ENCODE measurements at places on chromosomes 7 and 10.

GRCh38 chr7:151579644-151580043 is 59.9 kb upstream of the RHEB start:
- H3K27ac ChIP-seq: no peak overlapping the region
- no peaks in the 10 kb centered on the region for H3K27me3 ChIP-seq
- DNase-seq: no peak

- H3K27ac ChIP-seq: peak overlapping the region; percentile 85
- peaks cover 31% of the 10 kb centered on the region for H3K4me1 ChIP-seq
- H3K36me3 ChIP-seq: no peaks in the 10 kb centered on the region
- H3K27me3 ChIP-seq: no peaks in the 10 kb centered on the region
These were observed 12.2 kb downstream of the DGKI start for GRCh38 chr7:137834552-137834951.

DNA sequence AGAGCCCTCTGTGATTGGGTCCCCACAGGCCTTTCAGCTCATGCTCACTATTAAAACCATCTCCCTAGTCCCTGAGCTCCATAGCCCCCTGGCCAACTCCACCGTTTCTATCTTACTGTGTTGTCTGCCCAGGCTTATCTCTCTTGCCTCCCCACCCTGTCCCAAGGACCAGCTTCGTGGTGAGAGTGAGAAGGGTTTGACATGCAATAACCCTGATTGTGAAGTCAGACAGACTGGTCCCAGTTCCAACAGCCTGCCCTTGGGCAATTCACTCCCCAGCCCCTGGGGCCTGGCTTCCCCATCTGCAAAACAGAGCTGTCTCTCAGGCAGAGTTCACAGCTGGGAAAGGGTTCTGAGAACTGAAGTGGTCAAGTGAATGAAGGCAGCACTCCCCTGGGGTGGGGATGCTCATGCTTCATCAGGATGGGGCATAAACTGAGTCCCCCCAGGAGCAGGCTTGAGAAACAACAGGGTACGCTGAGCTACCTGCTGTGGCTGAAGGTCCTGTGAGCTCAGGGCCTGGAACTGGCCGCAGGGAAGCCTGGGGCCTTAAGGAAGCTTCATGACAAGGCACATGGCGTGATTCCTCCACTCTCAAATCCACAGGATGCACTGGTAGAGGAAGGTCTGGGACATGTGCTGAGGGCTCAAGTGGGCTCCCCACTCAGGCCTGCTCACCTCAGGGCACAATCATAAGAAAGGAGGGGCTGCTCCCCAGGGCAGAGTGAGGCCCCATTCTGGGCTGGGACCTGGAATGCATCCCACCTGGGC is 1.8 kb upstream of the PPIF start:
- no peaks in the 10 kb centered on the region for H3K36me3 ChIP-seq
- no peak for DNase-seq
- H3K27ac ChIP-seq: no peak overlapping the region
- H3K4me1 ChIP-seq: peaks cover 5% of the 10 kb centered on the region
- no peaks in the 10 kb centered on the region for H3K27me3 ChIP-seq

- no peak for DNase-seq
- H3K27me3 ChIP-seq: no peaks in the 10 kb centered on the region
- H3K36me3 ChIP-seq: no peaks in the 10 kb centered on the region
- H3K4me3 ChIP-seq: peak overlapping the region; percentile 96
- peaks cover 55% of the 10 kb centered on the region for H3K4me1 ChIP-seq
These were observed 652 bp downstream of the PCGF5 start for GRCh38 chr10:91220954-91221675.

DNA sequence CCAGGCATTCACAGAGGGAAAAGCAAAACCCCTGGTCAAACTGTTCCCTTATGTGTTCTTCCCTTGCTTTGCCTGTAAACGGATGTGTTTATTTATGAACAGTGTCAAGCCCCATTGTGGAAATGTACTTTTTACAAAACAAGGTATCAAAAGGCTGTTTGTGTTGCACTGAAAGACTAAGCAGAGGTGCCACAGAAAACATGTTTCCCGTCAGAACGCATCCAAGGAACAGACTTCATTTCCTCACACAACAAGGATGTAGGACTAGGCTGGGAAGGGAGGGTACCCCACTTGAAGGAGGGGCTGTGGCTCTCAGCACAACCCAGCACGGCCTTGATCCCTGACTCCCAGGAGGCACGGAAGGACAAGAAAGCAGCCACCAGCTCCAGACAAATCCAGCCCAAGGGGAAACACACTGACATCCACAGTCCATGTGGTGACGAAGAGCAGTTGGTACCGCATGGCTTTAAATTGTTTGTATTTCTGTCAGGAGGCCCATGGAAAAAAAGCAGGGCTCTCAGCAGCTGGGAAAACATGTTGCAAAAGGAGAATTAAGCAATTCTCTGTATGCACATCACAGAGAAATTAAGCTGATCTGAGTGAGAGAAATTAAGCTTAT is 85.6 kb downstream of the RNF216 start:
- H3K27ac ChIP-seq: peak overlapping the region; percentile 96
- no peaks in the 10 kb centered on the region for H3K36me3 ChIP-seq

DNA sequence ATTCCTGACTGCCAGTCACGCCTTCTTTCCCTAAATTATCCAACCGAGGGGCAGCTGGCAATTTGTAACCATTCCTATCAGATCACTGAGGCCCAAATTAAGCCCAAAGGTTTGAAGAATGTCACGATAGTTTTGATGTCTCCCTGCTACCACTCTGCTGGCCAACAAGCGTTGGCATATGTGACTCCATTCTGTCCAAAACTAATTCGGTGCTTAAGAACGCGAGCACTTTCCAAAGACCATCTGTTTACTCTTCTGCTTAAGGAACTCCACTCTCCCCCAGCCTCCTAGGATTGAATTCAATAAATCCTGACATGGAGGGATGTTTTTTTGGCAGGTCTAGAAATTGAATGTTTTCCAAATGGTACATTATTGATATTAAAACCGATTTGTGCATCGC is 131.5 kb upstream of the CTBP2 start:
- H3K27me3 ChIP-seq: no peaks in the 10 kb centered on the region
- no peak for DNase-seq
- H3K4me1 ChIP-seq: no peaks in the 10 kb centered on the region
- H3K36me3 ChIP-seq: no peaks in the 10 kb centered on the region

GRCh38 chr10:92839191-92840085 is 8.9 kb upstream of the EXOC6 start:
- no peaks in the 10 kb centered on the region for H3K36me3 ChIP-seq
- no peaks in the 10 kb centered on the region for H3K4me1 ChIP-seq
- no peak overlapping the region for H3K4me3 ChIP-seq
- no peak overlapping the region for H3K27ac ChIP-seq
- H3K27me3 ChIP-seq: no peaks in the 10 kb centered on the region
- DNase-seq: no peak

DNA sequence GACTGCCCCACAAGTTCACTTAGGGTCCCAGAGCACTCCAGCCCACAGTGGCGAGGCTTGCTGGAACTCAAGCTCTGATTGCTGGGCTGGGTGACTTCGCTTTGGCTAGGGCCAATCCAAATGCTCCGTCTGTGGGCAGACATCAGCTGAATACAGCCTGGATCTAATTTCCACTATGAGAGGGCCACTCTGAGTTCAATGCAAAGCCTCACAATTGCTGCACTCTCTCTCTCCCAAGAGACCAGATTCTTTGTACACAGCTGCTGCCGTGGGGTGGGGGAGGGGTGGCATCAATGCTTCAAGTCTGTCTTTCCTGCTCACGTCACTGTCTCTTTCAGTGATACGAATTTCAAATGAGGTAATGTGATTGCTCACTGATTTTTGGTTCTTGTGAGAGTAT is 47.3 kb upstream of the BPGM start:
- DNase-seq: no peak
- H3K4me1 ChIP-seq: peaks cover 14% of the 10 kb centered on the region
- no peak overlapping the region for H3K4me3 ChIP-seq

DNA sequence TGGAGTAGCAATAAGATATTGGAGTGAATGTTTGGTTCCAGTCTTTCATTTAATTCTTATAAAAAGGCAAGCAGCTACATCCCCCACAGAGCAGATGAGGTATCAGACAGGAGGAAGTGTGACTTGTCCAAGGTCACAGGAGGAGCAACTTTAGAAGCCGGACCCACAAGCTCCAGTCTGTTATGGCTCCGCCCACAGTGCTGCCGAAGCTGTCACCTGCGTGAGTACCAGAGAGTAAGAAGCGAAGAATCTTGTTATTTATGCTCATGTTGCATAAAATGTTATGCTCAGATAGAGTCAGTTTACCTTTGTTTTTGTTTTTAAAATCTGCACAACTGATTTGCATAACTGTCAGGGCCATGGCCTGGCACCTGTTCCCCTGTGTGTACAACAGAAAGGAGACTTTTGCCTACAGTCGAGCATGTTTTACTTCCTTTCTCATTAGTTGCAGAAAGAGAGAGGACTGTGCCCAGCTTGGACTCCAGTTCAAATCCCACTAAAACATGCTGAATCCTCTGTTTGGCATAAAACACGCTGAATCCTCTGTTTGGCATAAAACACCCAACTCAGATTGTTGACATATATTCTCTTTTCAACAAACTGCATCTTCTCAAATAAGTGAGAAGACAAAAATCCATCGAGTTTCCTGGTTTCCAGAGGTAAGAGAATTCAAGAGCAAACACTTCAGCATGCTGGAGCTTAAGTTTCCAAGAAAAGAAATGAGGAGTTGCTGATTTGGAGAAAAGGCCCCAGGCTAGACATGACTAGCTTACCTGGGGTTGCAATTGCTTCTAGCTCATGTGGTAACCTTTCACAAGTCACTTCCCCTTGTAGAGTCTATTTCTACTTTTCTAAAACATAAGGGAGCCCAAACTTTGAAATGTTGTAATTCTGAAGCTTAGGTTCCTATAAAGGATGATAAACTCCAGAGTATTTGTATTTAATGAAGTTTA is 409.8 kb upstream of the ZMIZ1 start:
- H3K4me1 ChIP-seq: no peaks in the 10 kb centered on the region
- no peaks in the 10 kb centered on the region for H3K36me3 ChIP-seq
- DNase-seq: no peak
- H3K27ac ChIP-seq: no peak overlapping the region
- no peak overlapping the region for H3K4me3 ChIP-seq
- H3K27me3 ChIP-seq: no peaks in the 10 kb centered on the region

DNA sequence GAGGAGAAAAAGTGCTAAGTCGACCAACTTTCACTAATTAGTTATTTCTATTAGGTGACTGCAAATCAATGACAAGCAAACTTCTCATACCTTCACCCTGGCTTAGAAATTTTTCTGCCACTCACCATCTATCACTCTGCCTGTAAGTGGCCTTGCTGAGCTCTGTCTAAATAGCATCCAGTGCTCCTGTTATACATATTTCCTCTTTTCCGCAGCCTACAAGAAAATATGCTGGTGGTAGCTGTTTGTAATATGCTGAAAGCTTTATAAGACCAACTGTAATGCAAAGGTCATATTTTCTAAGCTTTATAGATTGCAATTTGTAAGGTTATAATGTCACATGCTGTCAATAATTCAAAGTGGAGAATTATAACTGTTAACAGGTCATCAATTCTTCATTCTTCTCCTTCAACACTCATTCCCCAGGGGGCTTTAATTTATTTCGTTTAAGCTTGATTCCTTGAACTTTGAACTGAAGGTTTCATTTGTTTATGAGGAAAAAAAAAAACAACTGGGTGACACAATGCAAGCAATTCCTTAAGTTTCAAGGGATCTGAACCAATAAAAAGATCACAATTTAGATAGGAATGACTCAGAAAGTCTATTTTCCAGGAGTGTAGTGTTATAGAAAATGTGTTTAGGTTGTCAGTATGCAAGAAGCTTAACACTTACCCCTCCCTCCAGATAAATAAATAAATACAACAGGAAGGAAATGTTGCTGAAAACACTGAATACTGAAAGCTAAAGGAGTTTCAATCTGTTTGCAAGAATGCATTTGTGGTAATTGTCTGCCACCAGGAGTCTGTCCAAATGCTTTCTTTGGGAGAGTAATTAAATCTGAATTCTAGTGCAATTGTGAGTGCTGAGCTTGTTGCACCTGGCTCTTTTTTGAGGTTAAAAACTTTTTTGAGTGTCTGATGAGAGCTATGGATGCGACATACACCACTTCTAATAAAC is 183.7 kb downstream of the SORCS1 start:
- no peaks in the 10 kb centered on the region for H3K27me3 ChIP-seq
- no peak overlapping the region for H3K27ac ChIP-seq
- H3K4me1 ChIP-seq: no peaks in the 10 kb centered on the region
- no peak for DNase-seq

DNA sequence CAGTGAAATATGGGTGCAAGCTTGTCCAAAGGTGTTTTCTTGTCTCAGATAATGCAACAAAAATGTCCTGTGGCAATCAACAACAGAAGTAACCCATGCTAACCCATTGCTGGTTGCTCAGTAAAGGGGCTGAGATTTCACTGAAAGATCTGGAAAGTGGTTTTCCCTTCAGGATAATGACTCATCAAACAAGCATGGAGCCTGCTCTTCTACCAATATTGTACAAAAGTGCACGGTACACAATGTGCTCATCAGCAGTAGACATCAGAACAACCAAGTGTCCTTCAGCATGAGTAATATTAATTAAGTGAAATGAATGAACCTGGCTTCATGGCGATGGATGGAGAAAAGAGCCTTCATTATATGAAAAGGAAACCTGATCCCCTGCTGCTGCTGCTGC is 287.1 kb upstream of the NEBL start:
- H3K36me3 ChIP-seq: no peaks in the 10 kb centered on the region
- no peak overlapping the region for H3K4me3 ChIP-seq
- no peak for DNase-seq
- H3K27ac ChIP-seq: no peak overlapping the region
- H3K4me1 ChIP-seq: no peaks in the 10 kb centered on the region
